Activated CD8-positive, alpha-beta memory T cell treated with anti-CD3 and anti-CD28 coated beads, Interleukin-2, amount 10 ng/mL, durations not matched to agents 7 days and 5 days (primary cell): ENCODE measurements at places on chromosomes 6 and 20. TPM values are rescaled to one million over a fixed set of nuclear protein-coding genes. Genes with fewer than 3 reads are reported as not detected.

DNA sequence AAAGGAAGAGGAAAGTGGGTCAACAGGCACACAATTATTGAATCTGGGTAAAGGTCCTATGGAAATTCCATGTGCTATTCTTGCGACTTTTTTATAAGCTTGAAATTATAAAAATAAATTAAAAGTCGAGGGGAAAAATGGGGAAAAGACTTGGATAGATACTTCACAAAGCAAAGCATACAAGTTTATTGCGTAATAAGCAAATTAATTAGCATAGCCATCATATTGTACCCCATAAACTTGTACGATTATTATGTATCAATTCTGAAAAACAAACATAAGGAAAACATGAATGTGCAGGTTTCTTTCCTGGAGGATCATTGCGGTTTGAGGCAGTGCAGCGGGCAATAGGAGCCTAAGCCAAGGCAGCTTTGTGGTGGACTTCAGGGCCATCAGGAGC is 351.6 kb upstream of the NOX3 start:
- no peaks in the 10 kb centered on the region for H3K36me3 ChIP-seq
- no peak overlapping the region for H3K27ac ChIP-seq
- H3K4me1 ChIP-seq, result no peaks in the 10 kb centered on the region
- DNase-seq, result no peak
- H3K4me3 ChIP-seq, result no peak overlapping the region

DNA sequence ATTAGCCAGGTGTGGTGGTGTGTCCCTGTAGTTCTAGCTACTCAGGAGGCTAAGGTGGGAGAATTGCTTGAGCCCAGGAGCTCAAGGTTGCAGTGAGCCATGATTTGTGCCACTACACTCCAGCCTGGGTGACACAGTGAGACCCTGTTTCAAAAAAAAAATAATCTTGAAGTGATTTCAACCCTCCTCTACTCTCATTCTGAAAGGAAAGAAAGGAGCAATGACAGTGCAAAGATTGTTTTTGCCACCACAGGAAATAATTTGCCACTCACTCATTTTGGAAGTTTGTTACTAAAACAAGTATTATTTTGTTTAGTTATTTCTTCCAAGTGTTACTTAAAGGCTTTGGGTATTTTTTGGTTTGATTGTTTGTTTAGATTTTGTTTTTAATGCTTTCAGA is 45.6 kb downstream of the BLTP3A start:
- H3K27me3 ChIP-seq, result no peaks in the 10 kb centered on the region
- H3K4me1 ChIP-seq, result peaks cover 19% of the 10 kb centered on the region
- H3K27ac ChIP-seq, result no peak overlapping the region
- H3K36me3 ChIP-seq, result peaks cover 20% of the 10 kb centered on the region
- no peak overlapping the region for H3K4me3 ChIP-seq

- no peaks in the 10 kb centered on the region for H3K36me3 ChIP-seq
- peaks cover 9% of the 10 kb centered on the region for H3K27me3 ChIP-seq
- no peak overlapping the region for H3K27ac ChIP-seq
- H3K4me3 ChIP-seq, result no peak overlapping the region
- peak; percentile 45 for DNase-seq
- H3K4me1 ChIP-seq, result peaks cover 9% of the 10 kb centered on the region
Observed at GRCh38 chr6:148146717-148147462, 195.7 kb upstream of the SASH1 start.

DNA sequence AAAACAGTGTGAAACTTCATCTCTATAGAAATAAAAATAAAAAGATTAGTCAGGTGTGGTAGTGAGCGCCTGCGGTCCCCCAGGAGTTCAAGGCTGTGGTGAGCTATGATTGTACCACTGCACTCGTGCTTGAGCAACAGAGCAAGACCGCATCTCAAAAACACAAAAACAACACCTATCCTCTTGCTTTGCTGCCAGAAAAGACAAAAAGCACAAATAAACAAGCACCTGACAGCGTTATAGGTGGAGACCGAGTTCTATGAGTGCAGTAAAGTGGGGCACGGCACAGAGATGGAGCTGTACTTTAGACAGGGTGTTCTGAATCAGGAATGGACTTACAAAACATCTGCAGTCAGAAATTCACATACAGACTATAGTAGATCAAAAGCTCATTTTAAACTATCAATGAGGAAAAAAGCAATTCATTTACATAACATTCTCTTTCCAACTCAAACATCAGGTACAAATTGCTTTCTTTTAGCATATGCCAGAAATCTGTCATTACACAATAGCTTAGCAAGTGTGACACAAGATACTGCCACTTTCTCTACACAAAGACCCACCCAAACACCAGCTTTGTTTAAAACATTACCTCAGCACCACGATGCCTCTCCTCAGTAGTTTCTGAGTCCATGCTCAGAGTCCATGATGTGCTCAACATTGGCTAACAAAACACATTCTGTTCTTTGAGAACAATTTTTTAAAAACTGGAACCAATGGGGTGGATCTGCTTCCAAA is 10.1 kb downstream of the EZR start:
- peak; percentile 67 for DNase-seq
- peaks cover 75% of the 10 kb centered on the region for H3K36me3 ChIP-seq
- H3K27me3 ChIP-seq, result no peaks in the 10 kb centered on the region
- peaks cover 97% of the 10 kb centered on the region for H3K4me1 ChIP-seq
- H3K4me3 ChIP-seq, result peak overlapping the region; percentile 3

DNA sequence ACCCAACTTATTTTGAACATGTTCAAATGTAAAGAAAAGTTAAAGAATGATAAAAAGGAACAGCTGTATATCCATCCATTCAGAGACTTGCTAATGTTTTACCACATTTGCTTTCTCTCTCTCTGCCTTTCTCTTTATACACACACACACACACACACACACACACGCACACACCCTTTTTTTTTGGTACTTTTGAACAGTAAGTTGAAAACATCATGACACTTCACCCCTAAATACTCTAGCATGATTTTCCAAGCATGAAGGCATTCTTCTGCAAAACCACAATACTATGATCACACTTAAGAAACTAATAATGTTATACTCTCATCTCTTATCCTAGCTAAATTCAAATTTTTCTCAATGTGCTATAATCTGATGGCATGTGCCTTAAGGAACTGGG is 192.3 kb downstream of the UTRN start:
- H3K4me1 ChIP-seq, result peaks cover 15% of the 10 kb centered on the region
- DNase-seq, result no peak
- H3K27ac ChIP-seq, result no peak overlapping the region
- H3K27me3 ChIP-seq, result no peaks in the 10 kb centered on the region
- H3K36me3 ChIP-seq, result peaks cover 51% of the 10 kb centered on the region

DNA sequence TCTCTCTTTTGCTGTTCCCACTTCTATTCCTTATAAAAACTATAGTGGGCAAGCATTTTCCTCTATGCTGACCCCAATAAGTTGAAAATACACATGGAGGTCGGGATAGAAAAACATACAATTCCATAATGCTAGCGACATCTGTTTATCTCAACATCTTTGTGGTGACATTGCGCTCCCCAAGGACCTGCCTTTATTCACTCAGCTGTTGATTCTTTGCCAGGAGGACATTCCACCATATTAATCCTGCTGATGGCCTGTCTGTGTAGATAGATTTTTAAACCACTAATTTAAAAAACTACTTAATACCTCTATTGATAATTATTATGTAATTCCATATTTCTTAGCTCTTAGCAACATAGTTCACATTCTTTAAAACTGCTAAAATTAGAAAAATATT is 555.3 kb upstream of the MAP3K7 start:
- no peaks in the 10 kb centered on the region for H3K27me3 ChIP-seq
- H3K36me3 ChIP-seq, result no peaks in the 10 kb centered on the region
- H3K4me3 ChIP-seq, result no peak overlapping the region

- no peak overlapping the region for H3K4me3 ChIP-seq
- H3K27ac ChIP-seq, result no peak overlapping the region
- DNase-seq, result no peak
Observed at GRCh38 chr20:11676630-11677287, 240.9 kb upstream of the BTBD3 start.

Gene TXLNB
- total RNA-seq, result 0.23 TPM

GRCh38 chr6:66344796-66345195 is 637.8 kb upstream of the EYS start:
- H3K4me1 ChIP-seq, result no peaks in the 10 kb centered on the region
- H3K27me3 ChIP-seq, result no peaks in the 10 kb centered on the region
- H3K36me3 ChIP-seq, result no peaks in the 10 kb centered on the region
- H3K4me3 ChIP-seq, result no peak overlapping the region
- no peak for DNase-seq
- H3K27ac ChIP-seq, result no peak overlapping the region

- DNase-seq, result no peak
- no peaks in the 10 kb centered on the region for H3K4me1 ChIP-seq
- no peaks in the 10 kb centered on the region for H3K27me3 ChIP-seq
- H3K4me3 ChIP-seq, result no peak overlapping the region
- no peak overlapping the region for H3K27ac ChIP-seq
Observed at GRCh38 chr6:73969971-73970970, 274.3 kb downstream of the CD109 start.

Gene CFAP61
- total RNA-seq, result not detected

Gene E2F1
- 87.7 TPM for total RNA-seq

DNA sequence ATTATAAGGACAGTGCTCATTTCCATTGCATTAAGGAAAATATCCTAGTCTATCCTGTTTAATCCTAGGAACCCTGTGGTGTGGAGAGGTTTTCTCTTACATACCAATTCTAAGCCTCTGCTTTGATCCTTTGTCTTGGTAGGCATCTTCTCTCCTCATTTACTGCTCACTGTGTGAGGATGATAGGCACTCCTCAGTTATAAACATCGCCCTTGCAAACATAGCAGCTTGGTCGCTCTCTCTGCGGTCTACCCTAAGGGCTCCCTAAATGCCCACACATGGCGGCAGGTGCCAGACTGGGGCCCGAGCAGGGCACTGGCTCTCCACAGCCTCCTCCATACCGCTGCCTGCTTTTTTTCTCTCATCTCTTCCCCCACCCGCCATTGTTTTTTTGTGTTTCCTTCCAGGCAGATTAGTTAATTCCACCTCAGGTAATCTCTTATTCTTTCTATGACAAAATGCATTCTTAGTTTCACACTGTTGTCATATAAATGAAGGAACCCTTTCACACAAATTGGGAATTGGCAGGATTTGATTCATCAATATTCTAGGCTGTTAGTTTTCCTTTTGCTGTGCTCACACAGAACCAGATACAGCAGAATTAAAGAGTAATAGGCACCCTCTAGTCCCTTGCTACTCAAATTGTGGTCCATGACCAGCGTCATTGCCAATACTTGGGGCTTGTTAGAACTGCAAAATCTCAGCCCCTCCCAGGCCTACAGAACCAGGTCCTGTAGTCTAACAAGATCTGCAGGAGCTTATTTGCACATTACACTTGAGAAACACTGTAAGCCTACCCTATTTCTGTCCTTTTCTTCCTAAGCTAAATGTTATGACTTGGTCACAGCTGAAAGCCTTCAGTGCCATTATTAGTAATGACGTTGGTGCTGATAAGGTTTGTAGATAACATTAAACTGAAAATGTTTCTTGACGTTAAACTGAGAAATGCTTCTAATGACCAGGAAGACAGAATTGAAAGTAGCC is 36.3 kb downstream of the CARMIL1 start:
- H3K36me3 ChIP-seq, result no peaks in the 10 kb centered on the region
- no peak for DNase-seq
- no peak overlapping the region for H3K27ac ChIP-seq
- no peaks in the 10 kb centered on the region for H3K27me3 ChIP-seq
- no peak overlapping the region for H3K4me3 ChIP-seq
- H3K4me1 ChIP-seq, result no peaks in the 10 kb centered on the region

DNA sequence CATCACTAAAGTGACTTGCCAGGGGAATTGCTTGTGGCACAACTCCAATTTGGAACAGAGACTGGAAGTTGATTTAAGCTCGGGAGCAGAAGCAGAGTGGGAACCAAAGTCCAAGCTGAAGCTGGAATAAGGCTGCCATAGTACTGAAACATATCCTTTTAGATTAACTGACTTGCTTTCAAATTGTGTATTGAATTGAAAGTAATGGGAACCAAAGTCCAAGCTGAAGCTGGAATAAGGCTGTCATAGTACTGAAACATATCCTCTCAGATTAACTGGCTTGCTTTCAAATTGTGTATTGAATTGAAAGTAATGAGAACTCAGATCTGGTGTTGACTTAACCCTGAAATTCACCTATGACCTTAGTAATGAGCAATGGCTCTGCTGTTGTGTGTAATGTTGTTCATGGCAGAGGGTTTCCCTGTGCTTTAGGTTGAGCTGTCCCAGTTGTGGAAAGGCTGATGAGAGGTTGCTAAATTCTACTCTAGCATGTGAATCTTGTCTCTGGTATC is 40.2 kb downstream of the CENPW start:
- H3K27ac ChIP-seq, result no peak overlapping the region
- H3K4me3 ChIP-seq, result no peak overlapping the region
- no peaks in the 10 kb centered on the region for H3K4me1 ChIP-seq
- DNase-seq, result no peak

Gene TFAP2B
- not detected for total RNA-seq

Gene SLC2A10
- not detected for total RNA-seq

Gene COL9A3
- total RNA-seq, result 0.45 TPM

Gene DNAH8
- total RNA-seq, result 0.12 TPM

GRCh38 chr20:430091-430999 is 22.2 kb downstream of the RBCK1 start:
- no peaks in the 10 kb centered on the region for H3K27me3 ChIP-seq
- peaks cover 47% of the 10 kb centered on the region for H3K36me3 ChIP-seq
- DNase-seq, result no peak
